ENCODE measurements at places on chromosomes 5 and 9.
A peak's percentile ranks its signal among the peaks of the same experiment; 100 is the strongest.

GRCh38 chr9:78698371-78698770, 401.4 kb downstream of the PSAT1 start:
- no peak for DNase-seq

- no peak for DNase-seq
Observed at GRCh38 chr5:72847439-72847838, 31.0 kb downstream of the TNPO1 start.

GRCh38 chr5:1027631-1028441, 19.2 kb downstream of the NKD2 start:
- DNase-seq, result no peak

GRCh38 chr9:27165670-27166069, 56.6 kb downstream of the TEK start:
- DNase-seq, result no peak

DNA sequence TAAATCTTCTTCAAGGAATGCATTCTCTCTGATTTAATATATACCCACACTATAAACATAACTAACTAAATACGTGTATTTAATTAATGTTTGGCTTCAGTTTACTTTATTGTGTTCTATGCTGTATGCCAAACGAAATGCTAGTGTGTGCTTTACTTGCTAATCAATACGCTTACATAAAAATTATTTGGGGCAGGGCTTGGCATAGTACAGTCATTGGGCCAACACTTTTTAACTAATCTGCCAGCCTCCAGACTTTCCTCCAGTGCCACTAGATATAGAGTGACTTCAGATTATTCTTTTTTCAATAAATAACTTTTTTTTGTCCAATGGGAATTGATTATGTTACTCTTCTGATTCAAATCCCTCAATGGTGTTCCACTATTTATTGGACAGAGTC, 8.7 kb upstream of the CARNMT1 start:
- no peak for DNase-seq

GRCh38 chr9:107504585-107505455, 15.3 kb upstream of the KLF4 start:
- peak; percentile 76 for DNase-seq

- DNase-seq, result no peak
Observed at GRCh38 chr5:35010676-35011075, 37.1 kb downstream of the AGXT2 start.

DNA sequence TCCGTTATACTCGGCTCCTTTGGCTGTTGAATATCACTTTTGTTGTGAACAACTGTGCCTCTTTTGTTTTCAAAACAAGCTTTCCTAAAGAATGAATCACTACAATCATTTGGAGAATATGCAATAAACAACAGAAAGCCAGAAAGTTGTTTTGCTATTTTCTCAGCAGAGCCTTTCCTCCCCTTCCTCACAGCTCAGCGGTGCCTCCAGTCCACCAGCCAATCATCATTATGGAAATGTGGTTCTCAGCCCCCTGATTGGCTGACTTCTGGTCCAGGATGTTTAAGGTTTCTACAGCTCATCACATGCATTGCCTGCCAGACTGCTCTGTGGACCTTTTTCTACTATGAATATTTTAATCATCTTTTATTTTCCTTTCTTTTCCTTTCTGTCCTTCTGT, 9.1 kb upstream of the ZNF608 start:
- DNase-seq, result peak; percentile 52
